ENCODE measurements at places on chromosomes 5 and 9. TPM values are rescaled to one million over a fixed set of nuclear protein-coding genes. Genes with fewer than 3 reads are reported as not detected.

DNA sequence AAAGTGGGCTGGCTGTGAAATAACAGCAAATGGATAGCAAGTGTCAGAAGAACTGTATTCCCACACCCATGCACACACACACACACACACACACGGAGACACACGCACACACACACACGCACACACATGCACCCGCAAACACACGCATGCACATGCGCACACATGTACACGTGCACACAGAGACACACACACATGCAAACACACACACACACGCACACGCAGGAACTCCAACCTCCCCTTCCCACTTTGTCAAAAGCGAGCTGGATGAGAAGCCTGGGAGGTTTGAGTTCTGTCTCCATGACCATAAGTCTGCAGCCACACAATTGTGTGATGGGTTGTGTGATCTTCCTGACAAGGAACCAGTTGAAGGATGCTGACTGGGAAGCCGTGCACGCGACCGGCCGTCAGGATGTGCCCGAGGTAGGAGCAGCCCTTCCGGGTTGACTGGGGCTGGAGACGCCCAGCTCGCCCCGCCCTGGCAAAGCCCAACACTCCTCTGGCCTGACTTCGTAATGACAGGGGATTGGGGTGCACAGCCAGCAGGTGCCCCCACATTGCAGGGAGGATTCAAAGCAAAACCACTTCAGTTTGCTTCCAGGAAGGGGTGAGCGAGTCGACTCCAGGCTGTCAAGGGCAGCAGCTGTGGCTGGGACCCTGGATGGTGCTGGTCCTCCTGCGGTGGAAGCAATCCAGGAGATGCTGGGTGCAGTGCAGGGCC is 29.3 kb upstream of the NKD2 start:
- H3K4me3 ChIP-seq, result no peak overlapping the region
- peak; percentile 49 for DNase-seq
- H3K27me3 ChIP-seq, result no peaks in the 10 kb centered on the region
- no peak overlapping the region for H3K27ac ChIP-seq
- no peaks in the 10 kb centered on the region for H3K4me1 ChIP-seq
- no peaks in the 10 kb centered on the region for H3K36me3 ChIP-seq

DNA sequence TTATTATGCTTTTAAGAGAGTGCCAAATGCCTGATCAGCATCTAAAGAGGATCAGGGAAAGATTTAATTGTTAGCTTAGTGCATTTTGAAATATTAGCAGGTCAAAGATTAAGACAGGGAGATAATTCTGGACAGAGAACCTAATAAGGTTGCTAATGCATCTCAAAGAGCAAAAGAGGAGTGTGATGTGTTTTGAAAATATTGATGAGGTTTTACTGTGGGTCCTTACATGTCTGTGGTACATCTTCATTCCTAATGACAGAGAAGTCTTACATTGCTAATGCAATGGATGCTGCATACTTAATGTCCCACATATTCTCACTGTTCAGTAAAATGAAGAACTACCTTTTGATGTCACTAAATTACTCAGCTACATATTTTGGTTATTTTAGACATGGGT is 154.1 kb downstream of the TAF11L14 start:
- no peak overlapping the region for H3K4me3 ChIP-seq
- no peak for DNase-seq
- H3K36me3 ChIP-seq, result no peaks in the 10 kb centered on the region

DNA sequence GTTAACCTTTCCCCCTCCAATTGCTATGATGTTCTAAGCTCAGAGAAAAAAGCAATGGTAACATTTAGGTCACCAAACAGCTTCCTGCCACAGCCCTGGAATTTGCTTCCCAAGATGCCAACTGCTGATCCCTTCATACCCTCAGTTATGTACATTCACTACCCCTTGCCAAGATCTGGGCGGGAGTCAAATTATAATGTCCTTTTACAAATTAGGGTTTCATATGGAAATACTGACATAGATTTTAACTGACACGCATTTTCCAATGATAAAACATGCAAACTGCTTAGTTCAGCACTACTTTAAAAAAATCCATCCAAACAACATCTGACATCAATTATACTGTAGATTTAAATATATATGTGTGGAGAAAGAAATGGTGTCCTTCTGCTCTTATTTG is 5.0 kb downstream of the LOX start:
- H3K4me1 ChIP-seq, result peaks cover 21% of the 10 kb centered on the region
- H3K27ac ChIP-seq, result no peak overlapping the region
- no peak overlapping the region for H3K4me3 ChIP-seq
- no peaks in the 10 kb centered on the region for H3K36me3 ChIP-seq
- DNase-seq, result no peak

Gene CTSV
- 1.5 TPM for total RNA-seq

- H3K4me1 ChIP-seq, result peaks cover 45% of the 10 kb centered on the region
- no peak for DNase-seq
- H3K36me3 ChIP-seq, result peaks cover 7% of the 10 kb centered on the region
- no peaks in the 10 kb centered on the region for H3K27me3 ChIP-seq
- H3K4me3 ChIP-seq, result peak overlapping the region; percentile 30
These were observed 15.1 kb downstream of the GPSM1 start for GRCh38 chr9:136342181-136343120.

DNA sequence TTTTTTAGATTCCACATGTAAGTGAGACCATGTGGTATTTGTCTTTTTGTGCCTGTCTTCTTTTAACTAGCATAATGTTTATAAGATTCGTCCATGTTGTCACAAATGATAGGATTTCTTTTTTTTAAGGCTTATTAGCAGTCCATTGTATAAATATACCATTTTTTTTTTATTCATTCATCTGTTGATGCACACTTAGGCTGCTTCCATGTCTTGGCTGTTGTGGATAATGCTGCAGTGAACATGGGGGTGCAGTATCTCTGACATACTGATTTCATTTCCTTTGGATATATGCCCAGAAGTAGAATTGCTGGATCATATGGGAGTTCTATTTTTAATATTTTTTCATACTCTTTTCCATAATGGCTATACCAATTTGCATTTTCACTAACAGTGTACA is 48.7 kb downstream of the KIAA1958 start:
- H3K36me3 ChIP-seq, result no peaks in the 10 kb centered on the region
- H3K27me3 ChIP-seq, result no peaks in the 10 kb centered on the region

DNA sequence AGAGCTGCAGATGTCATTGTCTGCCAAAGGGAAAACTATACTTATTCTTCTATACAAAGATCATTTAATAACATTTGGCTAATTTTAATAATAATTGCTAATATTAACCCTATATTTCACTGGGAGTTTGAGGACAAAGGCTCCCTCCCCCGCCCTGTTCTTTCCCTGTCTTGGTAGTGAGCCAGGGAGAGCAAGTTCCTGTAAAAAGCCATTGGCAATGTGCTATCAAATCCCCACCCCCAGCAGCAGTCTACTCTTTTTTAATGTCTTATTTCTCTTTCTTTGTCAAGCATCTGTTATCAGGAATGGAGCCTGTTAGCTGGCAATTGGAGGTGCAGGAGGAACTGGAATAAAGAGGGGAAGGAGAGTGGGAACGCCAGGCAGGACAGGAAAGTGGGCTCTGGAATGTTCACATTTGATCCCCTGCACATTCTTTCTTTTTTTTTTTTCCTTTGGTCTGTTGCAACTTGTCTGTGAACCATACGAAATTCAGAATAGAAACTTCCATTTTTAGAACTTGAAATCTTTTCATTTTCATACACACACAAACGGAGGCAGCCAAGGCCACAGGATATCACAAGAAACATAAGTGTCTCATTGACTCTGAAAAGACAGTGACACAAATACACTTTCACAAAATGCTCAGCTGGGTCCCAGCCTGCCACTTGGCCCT is 664.8 kb upstream of the ZNF608 start:
- peaks cover 62% of the 10 kb centered on the region for H3K4me1 ChIP-seq
- no peaks in the 10 kb centered on the region for H3K36me3 ChIP-seq
- peak overlapping the region; percentile 30 for H3K27ac ChIP-seq
- DNase-seq, result no peak

Gene PCDHB7
- total RNA-seq, result 0.98 TPM

- H3K4me3 ChIP-seq, result no peak overlapping the region
- H3K4me1 ChIP-seq, result no peaks in the 10 kb centered on the region
- H3K36me3 ChIP-seq, result no peaks in the 10 kb centered on the region
- no peaks in the 10 kb centered on the region for H3K27me3 ChIP-seq
- DNase-seq, result no peak
These were observed 44.6 kb upstream of the GLDC start for GRCh38 chr9:6689893-6690674.

Measured in vagina (tissue), 2 donors.